ENCODE measurements at places on chromosomes 12 and 14.

DNA sequence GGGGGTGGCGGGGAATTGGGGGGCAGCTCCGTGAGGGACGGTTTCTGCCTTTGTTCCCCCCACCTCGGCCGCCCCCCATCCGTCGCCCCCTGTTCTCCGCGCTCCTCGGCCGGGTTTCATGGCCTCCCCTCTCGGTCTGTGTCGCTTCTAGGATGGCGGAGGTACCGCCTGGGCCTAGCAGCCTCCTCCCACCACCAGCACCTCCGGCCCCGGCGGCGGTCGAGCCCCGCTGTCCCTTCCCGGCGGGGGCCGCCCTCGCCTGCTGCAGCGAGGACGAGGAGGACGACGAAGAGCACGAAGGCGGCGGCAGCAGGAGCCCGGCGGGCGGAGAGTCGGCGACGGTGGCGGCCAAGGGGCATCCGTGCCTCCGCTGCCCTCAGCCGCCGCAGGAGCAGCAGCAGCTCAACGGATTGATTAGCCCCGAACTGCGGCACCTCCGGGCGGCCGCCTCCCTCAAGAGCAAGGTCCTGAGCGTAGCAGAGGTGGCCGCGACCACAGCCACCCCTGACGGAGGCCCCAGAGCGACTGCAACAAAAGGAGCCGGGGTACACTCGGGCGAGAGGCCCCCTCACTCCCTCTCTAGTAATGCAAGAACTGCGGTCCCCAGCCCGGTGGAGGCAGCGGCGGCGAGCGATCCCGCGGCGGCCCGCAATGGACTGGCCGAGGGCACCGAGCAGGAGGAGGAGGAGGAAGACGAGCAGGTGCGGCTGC lies 575 bp downstream of the NAA30 start:
- DNase-seq: no peak

DNA sequence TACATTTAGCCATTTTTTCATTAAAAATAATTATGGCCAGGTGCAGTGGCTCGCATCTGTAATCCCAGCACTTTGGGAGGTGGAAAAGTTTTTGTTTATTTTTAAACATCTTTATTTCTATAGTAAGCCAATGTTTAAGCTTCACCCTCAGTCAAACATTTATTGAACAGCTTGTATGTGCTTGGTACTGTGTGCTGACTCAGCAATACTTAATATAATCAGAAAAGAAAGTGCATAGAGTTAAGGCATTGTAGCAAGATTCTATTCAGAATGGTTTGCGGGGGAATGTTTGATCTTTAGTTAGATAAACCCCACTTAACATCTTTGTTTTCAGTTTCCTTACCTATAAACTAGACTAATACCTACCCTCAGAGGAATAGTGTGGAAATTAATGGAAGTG lies 11.1 kb downstream of the ACTR6 start:
- DNase-seq: no peak

DNA sequence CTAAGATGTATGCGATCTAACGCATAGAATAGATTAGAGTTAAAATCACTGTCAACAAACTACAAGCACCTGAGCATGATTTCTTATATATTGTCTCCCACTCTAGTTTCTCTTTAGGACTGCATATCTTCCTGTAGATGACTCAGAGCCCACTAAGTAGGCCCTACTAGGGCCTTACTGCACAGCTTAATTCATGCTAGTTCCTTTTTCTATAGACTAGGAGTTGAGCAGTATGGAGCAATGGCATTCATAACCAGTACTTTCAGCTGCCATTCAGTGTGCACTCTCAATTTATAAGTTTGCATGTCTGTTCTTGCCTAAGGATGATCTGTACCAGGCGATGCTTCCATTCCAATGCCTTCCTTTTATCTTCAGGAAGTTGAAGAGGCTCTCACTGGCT lies 103.5 kb downstream of the METTL25 start:
- DNase-seq: no peak

DNA sequence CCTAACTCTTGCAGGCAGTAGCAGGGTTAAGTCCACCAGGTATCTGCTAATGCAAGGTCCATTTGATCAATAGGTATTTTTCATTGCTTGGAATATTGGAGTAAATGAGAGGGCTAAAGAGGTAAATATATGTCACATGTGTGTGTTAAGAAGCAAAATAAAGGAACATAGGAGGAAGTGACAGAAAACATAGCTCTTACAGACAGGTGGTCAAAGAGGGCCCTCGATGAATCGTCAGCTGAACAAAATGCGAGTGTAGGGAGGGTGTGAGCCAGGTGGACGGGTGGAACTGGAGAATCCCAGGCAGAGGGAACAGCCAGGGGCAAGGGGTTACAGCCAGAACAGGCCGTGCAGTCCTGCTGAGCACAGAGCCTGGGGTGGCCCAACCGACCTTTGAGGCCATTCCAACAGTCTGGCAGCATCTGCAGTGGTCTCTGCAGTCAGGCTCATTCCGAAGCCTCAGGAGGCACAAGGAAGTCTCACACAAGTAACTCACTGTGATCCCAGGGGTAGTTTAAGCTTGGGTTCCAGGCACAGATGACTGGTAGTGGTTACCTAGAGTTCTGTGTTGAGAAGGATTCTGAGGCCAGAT lies 43.2 kb downstream of the CCDC88C start:
- no peak for DNase-seq

DNA sequence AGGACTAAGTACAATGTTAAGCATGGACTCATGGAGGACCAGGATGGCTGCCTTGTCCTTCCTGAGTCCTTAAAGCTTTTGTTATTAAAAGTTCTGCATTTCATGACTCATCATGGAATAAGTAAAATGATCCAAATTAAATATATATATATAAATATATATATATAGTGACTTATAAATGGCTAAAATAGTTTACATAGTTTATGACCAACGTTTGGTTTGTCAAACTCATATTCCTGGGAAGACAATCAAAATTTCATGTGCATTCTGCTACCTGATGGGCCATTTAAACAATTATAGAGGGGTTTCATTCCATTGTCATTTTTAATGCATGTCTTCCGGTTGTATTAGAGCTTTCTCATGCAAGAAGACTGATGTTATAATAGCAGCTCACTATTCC lies 1190.7 kb downstream of the FSCB start:
- DNase-seq: no peak

GRCh38 chr12:110205931-110206330 lies 75.1 kb upstream of the ATP2A2 start:
- no peak for DNase-seq

DNA sequence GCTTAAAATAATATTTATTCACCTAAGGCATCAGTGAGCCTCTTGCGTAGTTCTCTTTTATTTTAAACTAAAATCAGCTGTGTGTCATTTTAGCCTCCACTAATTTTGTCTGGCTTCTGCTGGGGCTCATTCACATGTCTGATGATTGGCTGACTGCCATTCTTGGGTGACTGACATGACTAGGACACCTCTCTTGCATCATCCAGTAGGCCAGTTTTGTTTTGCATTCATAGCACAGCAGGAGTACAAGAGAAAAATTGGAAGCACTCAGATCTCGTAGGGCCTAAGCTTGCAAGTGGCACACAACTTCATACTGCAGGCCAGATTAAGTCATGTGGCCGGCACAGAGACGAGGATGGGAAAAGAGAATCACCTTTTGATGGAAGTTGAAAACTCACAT lies 1226.5 kb downstream of the GALC start:
- no peak for DNase-seq

Data from NCI-H2081 treated with DMSO at 0.1 percent for 48 hours (cell line).